NCI-H460 (cell line): ENCODE measurements at places on chromosomes 3 and 15.
A peak's percentile ranks its signal among the peaks of the same experiment; 100 is the strongest.

- no peak for DNase-seq
Measured at GRCh38 chr3:127162947-127163645, 29.8 kb upstream of the PRR23E start.

- no peak for DNase-seq
Measured at GRCh38 chr3:2452249-2452648, 353.6 kb downstream of the CNTN4 start.

DNA sequence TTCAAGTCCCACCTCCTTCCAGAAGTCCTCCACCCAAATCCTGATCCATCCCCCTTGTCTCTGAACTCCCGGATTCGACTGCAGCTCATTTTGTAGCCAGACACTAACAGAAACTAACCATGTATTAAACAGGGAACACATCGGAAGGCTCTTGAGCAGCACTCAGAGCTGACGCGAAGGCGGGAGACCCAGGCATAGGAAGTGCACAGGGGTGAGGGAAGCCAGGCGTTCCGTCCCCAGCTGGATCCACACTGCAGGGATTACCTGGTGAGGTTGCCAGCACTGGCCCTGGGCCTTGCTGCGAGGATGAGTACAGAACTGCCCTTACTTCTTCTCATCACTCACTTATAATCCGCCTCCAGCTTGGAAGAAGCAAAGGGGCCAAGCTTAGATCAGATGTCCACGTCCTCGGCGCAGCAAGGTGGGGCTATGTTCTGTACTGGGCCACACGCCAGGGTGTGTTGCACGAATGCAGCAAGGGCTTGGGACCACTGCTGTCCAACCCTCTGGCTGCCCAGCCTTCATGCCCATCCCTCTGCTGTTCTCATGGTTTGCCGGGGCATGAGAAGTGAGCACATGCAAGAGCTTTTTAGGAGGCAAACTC lies 124.2 kb upstream of the SMAD3 start:
- DNase-seq = no peak

GRCh38 chr15:74540161-74540760 lies 759 bp upstream of the ARID3B start:
- DNase-seq = no peak

DNA sequence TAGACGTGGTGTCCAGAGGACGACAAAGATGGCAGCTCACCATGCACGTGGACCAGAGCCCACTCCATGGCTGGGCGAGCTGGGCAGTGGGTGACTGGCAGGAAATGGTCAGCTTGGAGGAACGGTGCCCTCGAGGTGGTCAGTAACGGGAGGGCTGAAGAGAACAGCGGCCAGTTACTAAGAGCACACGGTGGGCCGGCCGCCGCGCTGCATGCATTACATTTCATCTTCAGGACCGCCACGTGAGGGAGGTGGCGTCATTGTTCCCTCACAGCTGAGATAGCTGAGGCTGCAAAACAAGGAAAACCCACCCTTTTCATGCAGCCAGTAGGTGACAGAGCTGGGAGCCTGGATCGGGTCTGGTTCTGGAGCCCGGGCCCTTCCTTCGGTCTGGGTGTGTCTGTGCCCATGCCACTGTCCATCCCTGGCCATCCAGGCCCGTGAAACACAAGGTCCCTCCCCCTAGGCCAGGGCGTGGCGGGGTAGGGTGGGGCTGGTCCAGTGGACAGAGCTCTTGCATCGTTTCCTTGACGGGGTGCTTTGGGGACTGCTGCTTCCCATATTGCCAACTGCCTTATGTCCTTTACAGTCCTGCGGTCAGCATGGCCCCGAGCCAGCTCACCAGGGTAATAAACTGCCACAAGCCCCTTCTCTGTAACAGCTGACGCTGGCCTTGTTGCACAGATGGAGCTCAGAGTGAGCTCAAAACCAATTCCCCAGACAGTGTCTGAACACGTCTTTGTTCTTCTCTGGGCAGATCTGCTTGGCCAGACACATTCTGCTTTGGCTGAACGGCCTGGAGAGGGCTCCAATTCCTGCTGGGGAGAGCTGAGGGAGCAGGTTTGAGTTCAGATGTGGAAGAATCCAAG lies 51.8 kb downstream of the RGMA start:
- no peak for DNase-seq

GRCh38 chr15:68427366-68427765 lies 4.6 kb downstream of the ITGA11 start:
- DNase-seq = no peak

DNA sequence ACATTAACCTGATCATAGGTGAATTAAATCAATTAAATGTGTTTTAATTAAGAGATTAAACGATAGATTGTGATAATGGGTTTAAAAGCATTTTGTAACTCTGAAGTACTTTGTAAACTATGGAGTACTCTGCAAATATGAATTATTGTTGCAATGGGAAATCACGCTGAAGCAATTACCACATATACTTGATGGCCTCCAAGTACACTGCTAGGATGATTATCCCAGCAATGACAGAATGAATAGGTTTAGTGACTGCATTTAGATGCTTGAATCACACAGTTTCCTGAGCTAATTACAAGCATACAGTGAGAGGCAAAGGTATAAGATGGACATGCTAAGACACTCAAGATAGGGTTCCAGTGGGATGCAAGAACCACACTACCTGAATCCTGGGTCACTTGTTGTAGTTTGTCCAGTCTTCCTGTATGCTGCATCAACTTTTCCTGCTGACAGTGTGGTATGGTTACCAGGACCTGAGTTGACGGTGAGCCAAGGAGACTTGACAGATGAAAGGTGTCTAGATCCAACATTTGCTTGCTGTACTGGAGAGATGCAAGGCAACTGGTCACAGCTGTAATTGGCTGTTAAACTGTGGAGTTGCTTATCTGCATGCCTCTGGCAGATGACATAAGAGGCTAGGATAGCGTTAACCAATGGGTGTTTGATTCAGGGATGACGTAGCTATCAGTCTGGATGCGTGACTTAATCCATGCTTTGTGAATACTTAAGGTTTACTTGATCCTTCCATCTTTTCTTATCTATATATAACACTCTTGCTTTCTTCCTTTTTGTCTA lies 38.0 kb downstream of the RNF13 start:
- no peak for DNase-seq

DNA sequence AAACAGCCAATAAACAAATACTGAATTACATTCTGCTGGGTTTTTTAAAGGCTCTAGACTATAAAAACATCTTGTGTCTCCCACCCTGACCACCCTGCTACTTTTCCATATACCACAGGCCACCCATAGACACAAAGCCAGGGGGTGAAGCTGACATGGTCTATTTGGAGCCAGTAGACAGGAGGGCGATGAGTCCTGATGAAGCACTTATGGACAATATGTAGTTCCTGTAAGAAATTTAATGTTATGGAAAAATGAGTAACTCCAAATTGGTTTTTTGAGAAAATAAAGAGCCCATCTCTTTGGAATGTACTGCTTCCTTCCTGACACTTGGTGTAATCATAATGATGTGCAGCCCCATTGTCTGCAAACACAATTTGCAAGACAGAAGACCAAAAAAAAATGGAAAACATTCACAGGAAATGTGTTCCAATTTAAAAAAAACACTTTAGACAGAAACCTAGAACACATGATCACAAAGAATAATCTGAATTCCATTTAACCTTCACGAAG lies 11.8 kb downstream of the SSR3 start:
- no peak for DNase-seq

- DNase-seq = no peak
Measured at GRCh38 chr3:13466781-13467180, 13.3 kb upstream of the HDAC11 start.

DNA sequence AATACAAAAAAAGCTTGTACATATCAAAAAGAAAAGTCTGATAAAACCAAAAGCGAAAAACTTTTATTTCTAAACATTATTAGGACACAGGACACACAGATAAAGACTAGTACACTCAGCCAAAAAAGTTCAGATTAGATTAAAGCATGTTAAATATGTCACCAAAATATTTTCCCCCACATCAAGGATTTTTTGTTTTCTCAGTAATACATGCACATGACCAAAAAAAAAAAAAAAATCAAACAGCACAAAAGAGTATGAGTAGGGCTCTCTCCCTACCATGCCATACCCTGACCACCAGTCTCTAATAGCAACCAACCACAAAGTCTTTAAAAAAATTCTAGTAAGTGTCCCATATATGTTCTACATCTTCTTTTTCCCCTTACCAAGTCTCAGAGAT lies 77.4 kb downstream of the LRRFIP2 start:
- no peak for DNase-seq

DNA sequence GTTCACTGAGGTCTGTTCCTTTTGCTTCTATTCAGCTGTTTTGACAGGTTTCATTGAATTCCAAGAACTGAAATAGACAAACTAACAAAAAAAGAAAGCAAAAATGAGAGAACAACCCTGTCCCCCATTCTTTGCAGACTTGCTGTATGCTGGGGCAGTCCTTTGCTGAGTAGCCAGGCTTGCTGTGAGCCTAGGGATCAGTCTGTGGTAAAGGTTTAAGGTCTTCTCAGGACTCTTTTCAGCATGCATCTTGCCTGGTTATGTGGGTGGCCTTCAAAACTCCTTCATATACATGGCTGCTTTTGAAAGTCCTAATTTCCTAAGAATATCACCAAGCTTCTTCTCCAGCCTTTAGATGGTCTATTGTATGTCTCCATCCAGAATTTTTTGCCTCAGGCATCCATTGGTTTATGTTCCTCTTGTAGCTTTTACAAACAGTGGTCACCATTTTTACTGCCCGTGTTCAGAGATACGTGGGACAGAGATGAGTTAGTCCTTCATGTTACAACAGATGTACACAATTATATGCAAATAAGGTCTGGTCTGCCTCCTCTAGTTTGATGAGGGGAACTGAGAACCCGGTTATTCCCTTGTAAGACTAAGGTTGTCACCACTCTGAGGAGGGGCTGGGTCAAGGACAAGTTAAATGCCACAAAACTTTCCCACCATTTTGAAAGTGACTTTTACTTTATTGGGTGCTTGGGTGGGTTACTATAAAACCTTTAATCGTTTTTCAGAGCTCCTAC lies 41.4 kb downstream of the SACM1L start:
- DNase-seq = no peak

DNA sequence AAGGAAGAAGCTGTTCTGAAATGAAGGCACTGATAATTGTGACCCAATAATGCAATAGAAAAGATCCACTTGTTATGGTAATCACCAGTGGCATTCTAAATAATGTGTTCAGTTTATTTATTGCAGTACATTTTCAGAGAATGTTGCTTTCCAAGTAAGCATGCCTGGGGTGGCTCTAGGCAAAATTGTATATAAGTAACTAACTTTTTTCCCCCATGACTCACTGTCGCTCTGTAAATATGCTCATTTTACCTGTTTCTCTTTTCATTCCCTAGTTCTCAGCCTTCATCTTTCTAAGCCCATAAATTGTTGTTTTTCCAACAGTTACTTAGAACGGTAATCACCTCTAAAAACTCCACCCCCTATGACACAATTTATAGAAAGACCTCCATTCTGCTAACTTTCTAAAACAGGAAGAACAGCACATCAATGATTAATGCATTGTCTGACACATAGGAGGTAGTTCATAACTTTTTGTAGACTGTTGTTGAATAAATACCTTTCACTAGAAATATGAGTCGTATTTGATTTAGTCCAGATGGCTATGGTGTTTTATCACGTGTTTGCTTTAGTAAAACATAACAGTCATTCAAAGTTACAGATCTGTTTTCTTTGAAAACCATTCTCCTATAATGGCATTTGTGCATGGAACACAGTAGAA lies 143.1 kb downstream of the LSAMP start:
- DNase-seq = no peak

DNA sequence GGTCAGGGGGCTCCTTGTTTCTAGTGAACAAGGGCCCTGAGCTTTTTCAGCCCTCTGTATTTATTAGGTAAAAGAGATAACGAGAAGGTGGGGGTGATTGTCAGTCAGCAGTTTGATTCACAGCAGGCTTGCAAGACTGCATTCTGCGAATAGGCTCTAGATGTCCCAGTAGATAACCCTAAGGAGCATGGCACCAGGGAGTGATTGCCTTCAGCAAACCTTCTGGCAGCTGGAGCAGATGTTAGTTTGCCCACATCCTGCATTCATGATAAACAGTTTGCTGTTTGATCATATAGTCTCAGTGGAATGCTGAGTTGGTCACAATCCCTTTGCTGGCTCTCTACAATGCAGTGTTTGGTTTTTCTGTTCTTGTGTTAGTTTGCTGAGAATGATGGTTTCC lies 161.3 kb upstream of the GADL1 start:
- DNase-seq = no peak

DNA sequence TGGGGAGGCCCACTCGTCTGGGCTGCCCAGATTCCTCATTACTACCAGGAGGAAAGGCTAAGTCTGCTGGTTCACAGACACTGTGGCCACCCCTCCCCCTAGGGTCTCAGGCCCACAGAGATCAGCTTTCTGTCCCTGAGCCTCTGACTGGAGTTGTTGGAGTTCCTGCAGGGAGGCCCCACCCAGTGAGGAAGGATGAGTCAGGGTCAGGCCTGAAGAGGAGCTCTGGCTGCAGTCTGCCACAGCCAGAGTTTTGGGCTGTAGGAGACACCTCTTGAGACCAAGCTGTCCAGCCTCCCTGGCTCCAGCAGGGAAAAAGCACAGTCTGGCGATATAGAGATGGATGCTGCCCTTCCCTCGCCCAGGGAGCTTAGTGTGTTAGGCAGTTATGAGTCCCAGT lies 720.9 kb upstream of the SEMA6D start:
- no peak for DNase-seq

GRCh38 chr3:43870844-43871626 lies 180.3 kb downstream of the ABHD5 start:
- DNase-seq = no peak

- DNase-seq = no peak
Measured at GRCh38 chr15:65466901-65467300, 44.2 kb upstream of the IGDCC4 start.

DNA sequence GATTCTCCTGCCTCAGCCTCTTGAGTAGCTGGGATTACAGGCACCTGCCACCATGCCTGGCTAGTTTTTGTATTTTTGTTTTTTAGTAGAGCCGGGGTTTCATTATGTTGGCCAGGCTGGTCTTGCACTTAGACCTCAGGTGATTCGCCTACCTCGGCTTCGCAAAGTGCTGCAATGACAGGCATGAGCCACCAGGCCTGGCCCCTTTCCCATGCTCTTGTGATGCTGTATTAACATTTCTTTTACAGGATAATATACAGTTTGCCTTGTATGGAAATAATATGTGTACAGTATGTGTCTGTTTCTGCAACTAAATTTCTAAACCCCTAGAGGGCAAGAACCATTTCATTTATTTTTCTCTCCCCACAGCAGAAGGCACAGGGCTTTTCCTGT lies 37.8 kb downstream of the SCG5 start:
- DNase-seq = no peak

GRCh38 chr3:30319713-30320112 lies 286.7 kb upstream of the TGFBR2 start:
- DNase-seq = peak; percentile 46

- DNase-seq = peak; percentile 42
Measured at GRCh38 chr15:87619161-87619960, 637.2 kb downstream of the NTRK3 start.
